ENCODE measurements at places on chromosomes 6 and 20.

DNA sequence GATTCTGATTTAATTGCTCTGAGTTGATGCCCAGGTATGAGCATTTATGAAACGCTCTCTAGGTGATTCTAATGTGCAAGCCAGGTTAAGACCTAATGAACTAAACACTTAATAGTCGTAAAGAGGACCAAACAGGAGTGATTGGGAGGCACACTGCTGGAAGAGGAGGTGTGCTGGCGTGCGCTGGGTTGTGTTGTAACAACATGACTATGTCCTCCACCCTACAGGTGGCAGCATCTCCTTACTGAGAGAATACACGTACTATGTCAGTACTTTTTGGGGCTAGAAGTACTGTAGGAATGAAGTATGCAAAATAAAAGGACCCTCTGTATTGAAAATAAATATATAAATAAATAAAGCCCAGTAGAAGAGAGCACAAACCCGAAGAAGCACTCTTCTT is 11.9 kb downstream of the C6orf89 start:
- DNase-seq: peak; percentile 34

DNA sequence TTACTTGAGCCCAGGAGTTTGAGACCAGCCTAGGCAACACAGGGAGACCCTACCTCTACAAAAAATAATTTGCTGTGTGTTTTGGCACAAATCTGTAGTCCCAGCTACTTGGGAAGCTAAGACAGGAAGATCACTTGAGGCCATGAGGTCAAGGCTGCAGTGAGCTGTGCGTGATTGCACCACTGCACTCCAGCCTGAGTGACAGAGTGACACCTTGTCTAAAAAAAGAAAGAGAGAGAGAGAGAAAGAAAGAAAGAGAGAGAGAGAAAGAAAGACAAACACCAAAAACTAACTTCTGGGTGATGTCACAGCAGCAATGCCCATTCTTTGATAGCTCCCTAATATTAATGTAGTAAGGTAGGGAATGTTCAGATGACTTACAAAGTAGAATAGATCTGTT is 20.4 kb downstream of the USP49 start:
- DNase-seq: no peak

GRCh38 chr6:43673444-43674084 is 14.0 kb downstream of the MRPS18A start:
- no peak for DNase-seq

DNA sequence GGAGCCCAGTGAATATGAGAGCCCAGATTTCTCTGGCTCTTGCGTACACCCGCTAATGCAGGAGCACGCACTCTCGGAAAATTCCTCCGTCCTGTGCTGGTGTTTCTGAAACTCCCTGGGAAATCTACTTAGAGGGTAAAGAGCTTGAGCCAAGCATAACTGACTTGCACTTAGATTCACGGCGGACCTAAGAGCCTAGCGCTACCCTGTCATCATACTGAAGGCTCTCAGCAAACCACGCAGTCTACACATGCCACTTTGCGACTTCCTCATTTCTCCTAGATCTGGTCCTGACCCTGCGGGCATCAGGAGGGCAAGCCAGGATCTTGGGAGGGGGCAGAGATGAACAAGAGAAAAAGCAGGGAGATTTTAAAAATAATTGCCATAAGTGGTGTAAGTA is 324.7 kb downstream of the CD83 start:
- DNase-seq: no peak

- no peak for DNase-seq
Measured at GRCh38 chr20:41782255-41782654, 164.1 kb upstream of the CHD6 start.
